ENCODE measurements at places on chromosomes 16 and 17.

- DNase-seq, result no peak
These were observed 36.8 kb upstream of the BCAR1 start for GRCh38 chr16:75288181-75288580.

DNA sequence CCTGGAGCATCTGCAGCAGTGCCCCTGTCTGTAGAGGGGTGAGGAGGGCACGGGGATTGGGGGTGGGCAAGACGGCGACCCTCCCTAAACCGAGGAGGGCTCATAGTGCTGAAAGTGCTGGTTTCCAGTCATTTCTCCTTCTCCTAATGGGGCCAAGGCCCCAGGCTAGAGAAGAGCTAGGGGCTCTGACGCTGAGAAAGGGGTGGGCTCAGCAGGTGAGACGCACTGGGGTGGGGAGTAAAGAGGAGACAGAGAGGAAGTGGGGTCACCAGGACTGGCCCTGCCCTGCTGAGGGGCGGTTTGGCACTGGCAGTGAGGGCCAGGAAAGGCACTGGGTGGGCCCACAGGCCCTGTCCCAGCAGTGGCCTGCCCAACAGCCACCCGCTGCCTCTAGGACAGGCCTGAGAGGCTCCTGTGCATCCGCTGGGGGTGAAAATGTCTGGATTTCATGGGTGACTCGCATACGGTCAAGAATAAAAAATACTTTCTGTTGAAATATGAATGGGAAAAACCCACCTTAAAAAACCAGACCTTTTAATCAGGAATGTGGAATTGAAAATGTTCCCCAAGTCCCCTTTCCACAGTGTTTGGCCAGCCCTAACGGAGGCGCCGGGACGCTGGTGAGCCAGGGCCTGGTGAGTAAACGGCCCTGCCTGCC, 122.4 kb upstream of the SMURF2 start:
- DNase-seq, result no peak

DNA sequence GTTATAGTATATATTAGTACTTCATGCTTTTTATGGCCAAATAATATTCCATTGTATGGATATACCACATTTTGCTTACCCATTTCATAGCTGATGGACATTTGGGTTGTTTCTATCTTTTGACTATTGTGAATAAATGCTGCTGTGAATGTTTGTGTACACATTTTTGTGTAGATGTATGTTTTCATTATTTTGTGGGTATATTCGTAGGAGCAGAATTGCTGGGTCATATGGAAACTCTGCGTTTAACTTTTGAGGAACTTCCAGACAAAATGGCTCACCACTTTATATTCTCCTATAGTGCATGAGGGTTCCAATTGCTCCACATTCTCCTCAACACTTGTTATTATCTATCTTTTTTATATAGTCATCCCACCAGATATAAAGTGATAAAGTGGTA, 88.6 kb downstream of the CCT6B start:
- no peak for DNase-seq

DNA sequence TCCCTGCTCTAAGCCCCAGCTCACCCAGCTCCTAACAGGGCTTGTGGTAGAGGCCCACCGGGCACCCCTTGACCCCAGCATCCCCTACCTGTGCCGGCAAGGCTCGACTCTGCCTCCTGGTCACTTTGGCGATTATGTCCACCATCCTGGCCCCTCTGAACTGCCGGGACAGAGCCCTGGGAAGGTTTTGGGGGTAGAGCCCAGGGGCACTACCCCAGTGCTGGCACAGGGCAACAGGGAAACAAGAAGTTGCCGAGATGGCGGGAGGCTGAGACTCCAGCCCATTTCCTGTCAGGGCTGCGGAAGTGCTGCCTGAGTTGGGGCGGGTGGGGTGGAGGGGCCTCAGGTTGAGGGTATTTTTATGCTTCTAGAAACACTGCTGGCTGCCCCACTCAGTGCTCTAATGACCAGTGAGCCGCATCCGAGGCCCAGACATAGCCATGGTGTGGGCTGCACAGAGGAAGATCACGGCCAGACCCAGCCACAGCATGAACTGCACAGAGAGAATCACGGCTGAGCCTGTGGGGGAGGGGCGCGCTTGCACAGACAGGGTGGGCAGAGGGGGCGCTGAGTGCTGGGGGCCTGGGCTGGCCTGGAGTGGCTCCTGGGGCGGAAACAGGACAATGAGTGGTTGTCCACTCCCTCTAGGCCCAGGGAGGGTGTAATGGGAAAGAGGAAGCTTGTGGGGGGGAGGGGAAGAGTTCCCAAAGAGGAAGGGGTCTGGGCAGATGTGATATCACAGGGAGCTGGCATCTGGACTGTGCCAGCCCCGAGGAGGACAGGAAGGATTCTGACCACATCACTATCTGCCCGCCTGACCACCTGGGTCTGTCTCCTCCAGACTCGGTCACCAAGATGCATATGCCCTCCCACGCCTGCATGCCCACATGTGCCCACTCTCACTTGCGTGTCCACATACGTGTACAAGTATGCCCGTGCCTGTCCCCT, 22.3 kb downstream of the ARHGAP27 start:
- no peak for DNase-seq

DNA sequence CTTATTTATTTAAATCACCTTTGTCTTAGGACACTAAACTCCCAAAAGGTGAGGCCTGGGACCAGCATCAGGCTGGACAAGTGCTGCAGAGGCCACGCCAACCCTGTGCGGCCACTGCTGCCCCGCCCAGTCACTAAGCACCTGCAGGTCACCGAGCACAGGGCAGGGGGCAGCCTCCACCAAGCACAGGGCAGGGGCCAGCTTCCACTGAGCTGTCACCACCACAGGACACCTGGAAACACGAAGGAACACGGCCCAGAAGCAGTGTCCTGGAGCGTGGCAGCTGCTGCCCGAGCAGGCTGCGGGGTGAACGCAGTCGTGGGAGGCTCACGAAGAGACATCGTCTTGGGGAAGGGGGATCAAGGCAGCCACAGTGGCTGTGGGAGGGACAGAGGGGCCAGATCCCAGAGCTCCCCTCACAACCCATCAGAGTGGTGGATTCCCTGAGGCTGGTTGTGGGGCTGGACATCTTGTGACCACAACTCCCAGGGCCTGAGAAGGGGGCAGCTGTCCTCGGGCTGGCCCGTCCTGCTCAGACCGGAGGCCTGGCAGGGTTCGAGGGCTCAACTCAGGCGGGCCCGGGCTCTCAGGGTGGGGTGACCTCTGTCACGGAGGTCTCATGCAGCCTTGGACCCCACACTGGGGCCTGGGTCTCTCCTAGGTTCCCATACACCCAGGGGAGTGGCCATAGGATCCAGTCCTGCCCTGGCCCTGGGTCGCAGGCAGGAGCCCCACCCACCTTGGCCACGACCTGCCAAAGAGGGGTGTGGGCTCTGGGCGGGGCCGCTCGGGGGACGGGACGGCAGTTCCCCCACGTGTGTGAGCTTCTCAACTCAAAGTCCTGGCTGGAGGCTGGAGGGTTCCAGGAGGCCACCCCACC, 18.7 kb downstream of the RAB40B start:
- no peak for DNase-seq

GRCh38 chr17:63644846-63645245, 22.6 kb downstream of the MAP3K3 start:
- DNase-seq, result no peak

DNA sequence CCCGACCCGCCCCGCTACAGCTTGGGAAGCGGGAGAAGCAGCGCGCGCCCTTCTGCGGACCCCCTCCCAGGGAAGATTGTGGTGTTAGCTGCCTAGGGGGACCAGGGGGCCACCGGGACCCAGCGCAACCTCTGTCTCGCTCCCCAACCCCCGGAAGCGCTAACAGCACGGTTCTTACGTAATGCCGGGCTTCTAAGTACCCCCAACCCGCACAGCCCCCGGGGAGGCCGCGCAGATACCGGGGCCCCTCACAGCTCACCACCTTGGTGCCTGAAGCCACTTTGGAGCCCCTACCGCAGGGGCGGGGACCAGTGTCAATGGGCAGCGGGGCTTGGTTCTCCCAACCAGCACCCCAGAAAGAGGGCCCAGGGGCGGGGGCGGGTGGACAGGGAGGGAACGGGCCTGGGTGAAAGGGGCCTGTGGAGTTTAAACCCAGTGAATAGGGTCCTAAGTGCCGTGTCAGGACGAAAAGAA, 348 bp downstream of the MPP2 start:
- DNase-seq, result no peak

GRCh38 chr17:836151-836550, 54.0 kb downstream of the MRM3 start:
- no peak for DNase-seq

GRCh38 chr17:28261219-28261618, 57.8 kb upstream of the TMEM97 start:
- no peak for DNase-seq

GRCh38 chr17:67365738-67366192, 612 bp downstream of the PSMD12 start:
- DNase-seq, result no peak

DNA sequence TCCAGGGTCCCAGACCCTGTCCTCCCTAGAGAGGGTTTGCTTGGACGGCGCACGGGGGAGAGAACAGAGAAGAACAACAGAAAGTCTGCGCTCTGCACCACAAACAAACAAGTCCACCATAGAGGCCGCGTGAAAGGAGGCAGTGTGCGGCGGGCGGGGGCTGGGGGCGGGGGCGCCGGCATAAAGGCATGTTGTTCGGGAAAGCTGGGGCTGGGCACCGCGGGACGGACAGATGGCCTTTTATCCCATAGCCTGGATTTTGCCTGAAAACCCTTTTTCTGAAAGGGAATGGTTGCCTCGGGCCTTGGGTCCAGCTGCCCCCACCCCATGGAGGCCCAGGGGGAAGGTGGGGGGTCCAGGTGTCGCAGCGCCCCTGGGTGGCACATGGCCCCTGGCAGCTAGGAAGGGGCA, 26.0 kb downstream of the FA2H start:
- no peak for DNase-seq

GRCh38 chr17:538181-538973, 176.3 kb downstream of the VPS53 start:
- no peak for DNase-seq

DNA sequence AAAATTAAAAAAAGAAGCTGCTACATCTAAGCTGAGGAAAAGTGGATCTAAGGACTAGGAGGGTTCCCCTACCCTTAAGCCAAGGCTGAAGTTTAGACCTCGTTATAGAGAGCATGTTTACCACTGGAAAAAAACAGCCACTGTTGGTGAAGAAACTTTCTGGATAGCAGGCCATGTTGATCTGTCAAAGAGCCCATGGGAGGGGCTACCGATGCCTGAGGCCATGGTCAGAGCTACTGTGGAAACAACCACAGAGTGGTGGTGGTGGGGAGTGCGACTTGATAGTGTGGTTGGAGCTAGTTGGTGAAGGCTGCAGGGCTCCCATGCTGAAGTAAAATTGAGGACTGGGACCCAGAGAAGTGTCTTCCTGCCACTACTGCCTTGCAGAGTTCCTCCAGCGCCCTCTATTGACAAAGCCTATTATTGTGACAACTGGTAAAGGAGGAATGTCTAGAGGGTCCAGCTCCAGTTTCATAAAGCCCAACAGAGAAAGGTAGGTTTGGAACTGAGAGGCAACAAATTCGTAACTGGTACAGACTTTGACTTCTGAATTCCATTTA, 12.7 kb upstream of the FAM20A start:
- DNase-seq, result no peak

GRCh38 chr17:6435968-6436367, 1.0 kb upstream of the AIPL1 start:
- DNase-seq, result peak; percentile 64

GRCh38 chr16:22188595-22189442, 17.3 kb upstream of the EEF2K start:
- DNase-seq, result peak; percentile 29

DNA sequence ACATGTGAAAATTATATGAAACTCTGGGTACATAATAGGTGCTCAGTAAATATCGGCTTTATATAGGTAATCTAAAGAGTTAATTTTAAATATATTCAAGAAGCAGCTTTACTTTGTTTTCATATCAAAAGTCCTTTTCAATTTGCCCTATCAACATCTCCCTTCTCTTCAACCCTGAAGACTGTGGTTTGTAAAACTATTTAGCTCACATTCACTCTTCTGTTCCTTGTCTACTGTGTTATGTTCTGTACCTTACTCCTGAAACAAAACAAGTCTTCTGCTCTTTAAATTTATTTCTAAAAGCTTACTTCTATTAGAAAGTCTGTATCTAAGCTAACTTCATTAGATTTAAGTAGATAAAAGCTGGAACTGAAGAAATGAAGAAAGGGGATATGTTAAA, 301.7 kb upstream of the PMFBP1 start:
- DNase-seq, result no peak

DNA sequence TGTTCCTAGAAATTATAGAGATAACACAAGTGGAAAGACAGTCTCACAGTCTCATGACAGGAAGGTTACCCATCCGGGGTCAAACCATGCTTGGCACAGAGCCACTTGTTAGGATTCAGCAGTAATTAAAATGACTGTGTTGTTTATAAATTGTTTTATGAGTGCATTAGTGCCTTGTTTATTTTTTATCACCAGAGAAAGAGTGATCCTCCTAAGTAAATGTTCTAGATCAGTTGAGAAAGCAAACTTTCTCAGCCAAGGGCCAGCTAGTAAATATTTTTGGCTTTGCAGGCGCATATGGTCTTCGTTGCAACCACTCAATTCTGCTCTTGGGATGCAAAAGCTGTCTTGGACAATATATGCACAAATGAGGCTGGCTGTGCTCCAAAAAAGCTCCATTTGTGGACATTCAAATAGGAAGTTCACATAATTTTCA, 253.9 kb upstream of the CACNG5 start:
- DNase-seq, result peak; percentile 48

GRCh38 chr16:57390636-57391295, 13.8 kb upstream of the CCL17 start:
- no peak for DNase-seq

DNA sequence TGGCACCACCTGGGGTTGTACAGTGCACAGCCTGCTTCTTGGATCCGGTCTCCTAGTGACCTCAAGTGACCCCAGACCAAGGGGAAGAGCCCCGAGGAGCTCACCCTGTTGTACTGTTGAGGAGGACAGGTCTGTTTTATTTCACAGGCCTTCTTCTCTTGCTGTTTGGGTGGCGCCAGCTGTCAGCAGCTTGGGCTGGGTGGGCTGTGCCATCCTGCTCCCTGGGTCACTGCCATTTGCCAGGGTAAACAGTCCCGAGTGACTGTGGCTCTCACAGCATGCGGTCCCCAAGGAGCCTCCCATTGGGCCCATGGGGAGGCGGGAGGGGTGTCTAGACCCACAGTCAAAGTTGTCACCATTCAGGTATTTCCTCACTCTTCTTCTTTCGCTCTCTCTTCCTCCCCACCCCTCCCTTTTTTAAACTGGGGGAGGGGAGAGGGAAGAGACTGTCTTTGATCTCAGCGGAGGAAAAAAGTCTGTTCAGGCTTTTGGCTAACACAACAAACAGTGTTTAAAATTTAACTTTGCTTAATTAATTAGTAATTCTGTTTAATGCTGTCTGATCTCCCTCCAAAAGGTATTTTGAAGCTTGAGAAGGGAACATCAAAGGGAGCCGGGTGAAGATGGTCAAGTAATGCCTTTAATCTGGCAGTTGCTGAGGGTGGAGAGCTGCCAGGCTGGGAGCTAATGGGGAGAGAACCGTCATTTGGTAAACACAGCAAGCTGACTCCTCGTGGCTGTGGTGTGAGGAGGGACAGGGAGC, 64.0 kb downstream of the SNX20 start:
- DNase-seq, result no peak

- no peak for DNase-seq
These were observed 1.3 kb downstream of the FUS start for GRCh38 chr16:31181102-31181830.
